ENCODE measurements at places on chromosomes 12 and 14. TPM values are rescaled to one million over a fixed set of nuclear protein-coding genes. Genes with fewer than 3 reads are reported as not detected.

GRCh38 chr12:123479442-123480180 is 21.7 kb downstream of the SNRNP35 start:
- no peaks in the 10 kb centered on the region for H3K36me3 ChIP-seq
- H3K4me1 ChIP-seq: peaks cover 9% of the 10 kb centered on the region
- H3K4me3 ChIP-seq: no peak overlapping the region
- DNase-seq: no peak

DNA sequence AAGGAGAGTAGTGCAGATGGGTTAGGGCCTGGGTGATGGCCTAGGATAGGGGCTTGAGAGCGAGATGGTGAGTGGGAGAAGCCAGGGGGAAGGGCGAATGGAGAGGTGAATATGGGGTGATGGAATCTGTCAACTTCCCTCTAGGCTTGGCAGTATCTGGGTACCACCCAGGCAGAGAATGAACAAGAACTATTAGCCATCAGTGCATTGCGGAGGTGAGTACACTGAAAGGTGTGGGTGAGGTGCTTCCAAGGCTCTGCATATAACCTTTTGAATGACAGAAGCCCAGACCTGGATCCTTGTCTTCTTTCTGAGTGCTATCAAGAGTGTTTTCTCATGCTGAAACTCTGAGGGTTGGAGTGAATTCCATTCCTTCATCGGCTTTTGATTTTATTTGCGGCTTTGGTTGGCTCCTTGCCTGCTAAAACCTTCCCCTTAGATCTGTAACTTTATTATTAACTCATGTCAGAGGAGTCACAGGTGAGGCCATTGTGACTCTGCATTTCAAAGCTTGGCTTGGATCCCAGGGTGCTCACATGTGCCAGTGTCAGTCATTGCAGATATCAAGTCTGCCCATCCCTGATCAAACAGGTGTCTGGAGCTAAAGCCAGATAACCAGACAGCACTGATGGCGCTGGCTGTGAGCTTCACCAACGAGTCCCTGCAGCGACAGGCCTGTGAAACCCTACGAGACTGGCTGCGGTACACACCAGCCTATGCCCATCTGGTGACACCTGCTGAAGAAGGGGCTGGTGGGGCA is 18.6 kb downstream of the PEX5 start:
- H3K4me1 ChIP-seq: no peaks in the 10 kb centered on the region
- no peak overlapping the region for H3K27ac ChIP-seq
- H3K36me3 ChIP-seq: peaks cover 63% of the 10 kb centered on the region
- no peak for DNase-seq

The STRAP gene
- 117 TPM for total RNA-seq

DNA sequence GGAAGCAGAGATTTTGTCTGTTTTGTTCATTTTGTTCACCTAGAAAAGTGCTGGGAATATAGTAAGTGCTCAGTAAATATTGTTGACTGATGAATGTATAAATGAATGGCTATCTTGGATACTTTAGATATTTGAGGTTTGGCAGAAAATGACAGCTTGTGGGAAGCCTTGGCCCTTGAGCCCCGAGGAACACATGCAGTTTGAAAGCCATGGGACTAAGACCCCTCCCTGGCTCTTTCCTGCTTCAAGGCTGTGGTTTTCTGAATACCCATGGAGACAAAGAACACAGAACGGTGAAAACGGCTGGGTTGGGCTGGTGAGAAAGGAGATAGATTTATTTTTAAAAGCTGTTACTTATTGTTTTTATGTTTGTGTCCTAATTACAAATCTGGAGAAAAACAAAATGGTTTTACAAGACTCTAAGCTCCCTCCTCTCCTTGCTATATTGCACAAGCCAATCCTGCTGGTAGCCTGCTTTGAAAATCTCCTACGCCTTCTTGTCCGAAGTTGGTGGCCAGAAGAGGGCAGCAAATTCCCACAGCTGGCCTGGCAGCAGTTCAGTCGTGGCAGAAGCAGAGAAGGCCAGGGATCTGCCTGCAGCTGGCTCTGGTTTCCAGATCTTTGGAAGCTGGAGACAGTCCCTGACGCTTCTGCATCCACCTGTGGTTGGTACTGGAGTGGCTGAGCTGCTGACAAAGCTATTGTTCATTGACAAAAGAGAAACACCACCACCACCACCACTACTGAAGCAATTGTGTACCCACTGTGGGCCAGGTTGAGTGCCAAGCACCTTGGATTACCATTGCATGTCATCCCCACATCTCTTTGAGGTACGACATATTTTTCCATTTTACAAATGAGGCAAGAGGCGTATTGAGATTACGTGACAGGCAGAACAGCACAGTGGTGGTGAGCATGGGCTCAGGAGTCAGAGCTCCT is 5.2 kb upstream of the KRT85 start:
- H3K27me3 ChIP-seq: peaks cover 10% of the 10 kb centered on the region
- H3K4me3 ChIP-seq: no peak overlapping the region
- no peak overlapping the region for H3K27ac ChIP-seq
- H3K4me1 ChIP-seq: no peaks in the 10 kb centered on the region
- H3K36me3 ChIP-seq: no peaks in the 10 kb centered on the region

GRCh38 chr14:86510491-86510890 is 980.5 kb downstream of the FLRT2 start:
- H3K36me3 ChIP-seq: no peaks in the 10 kb centered on the region
- no peaks in the 10 kb centered on the region for H3K27me3 ChIP-seq
- no peak overlapping the region for H3K27ac ChIP-seq
- no peaks in the 10 kb centered on the region for H3K4me1 ChIP-seq
- DNase-seq: no peak

The NAP1L1 gene
- total RNA-seq: 431 TPM
